ENCODE measurements at places on chromosomes 6 and 20. TPM values are rescaled to one million over a fixed set of nuclear protein-coding genes. Genes with fewer than 3 reads are reported as not detected.

MYH7B gene
- total RNA-seq, result 0.19 TPM

SLC9A8 gene
- total RNA-seq, result 22.0 TPM

TCF21 gene
- total RNA-seq, result not detected

TPD52L1 gene
- total RNA-seq, result not detected

CYP39A1 gene
- total RNA-seq, result not detected

POM121L2 gene
- not detected for total RNA-seq

FAM209B gene
- 1.5 TPM for total RNA-seq

TSPO2 gene
- not detected for total RNA-seq

HLA-DMB gene
- total RNA-seq, result 17.8 TPM

C6orf118 gene
- not detected for total RNA-seq

DNA sequence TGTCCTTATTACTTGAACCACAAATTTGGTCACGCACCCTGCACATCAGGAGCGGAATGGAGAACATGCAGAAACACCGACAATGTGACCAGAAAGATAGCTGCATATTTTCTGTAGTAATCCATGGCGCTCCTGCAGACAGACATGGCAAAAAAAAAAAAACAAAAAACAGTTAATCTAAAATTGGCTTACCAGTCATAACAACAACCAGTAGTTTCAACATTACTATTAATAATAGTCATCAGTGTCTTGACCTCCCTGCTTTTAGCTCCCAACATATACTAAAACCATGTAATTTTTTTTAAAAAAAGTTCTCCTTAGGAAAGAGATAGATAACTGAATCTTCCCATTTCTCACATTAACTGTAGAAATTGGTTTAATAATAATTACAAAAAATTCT lies 6.8 kb downstream of the CGA start:
- H3K27ac ChIP-seq, result no peak overlapping the region
- DNase-seq, result no peak
- peaks cover 18% of the 10 kb centered on the region for H3K27me3 ChIP-seq
- H3K4me3 ChIP-seq, result no peak overlapping the region
- H3K36me3 ChIP-seq, result no peaks in the 10 kb centered on the region

DNA sequence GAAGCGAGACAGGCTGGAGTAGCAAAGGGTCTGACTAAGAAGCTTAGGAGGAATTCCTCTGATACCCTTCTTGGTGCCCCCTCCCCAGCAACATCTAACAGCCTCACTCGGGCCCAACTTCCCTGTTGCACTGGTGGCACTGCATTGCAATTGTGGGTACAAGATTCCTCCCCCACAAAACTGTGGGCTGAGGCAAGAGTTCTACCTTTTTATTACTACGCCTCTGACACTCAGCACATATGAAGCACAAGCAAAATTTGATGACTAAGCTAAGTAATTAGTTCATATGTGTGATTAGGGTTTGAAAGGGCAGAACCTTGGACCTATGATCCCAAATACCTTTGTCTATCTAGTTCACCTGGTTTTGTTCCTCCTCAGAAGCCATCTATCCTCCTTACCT lies 83.5 kb downstream of the ZHX3 start:
- no peak for DNase-seq
- no peak overlapping the region for H3K27ac ChIP-seq
- H3K27me3 ChIP-seq, result no peaks in the 10 kb centered on the region
- H3K4me1 ChIP-seq, result peaks cover 14% of the 10 kb centered on the region
- no peak overlapping the region for H3K4me3 ChIP-seq
- no peaks in the 10 kb centered on the region for H3K36me3 ChIP-seq

DNA sequence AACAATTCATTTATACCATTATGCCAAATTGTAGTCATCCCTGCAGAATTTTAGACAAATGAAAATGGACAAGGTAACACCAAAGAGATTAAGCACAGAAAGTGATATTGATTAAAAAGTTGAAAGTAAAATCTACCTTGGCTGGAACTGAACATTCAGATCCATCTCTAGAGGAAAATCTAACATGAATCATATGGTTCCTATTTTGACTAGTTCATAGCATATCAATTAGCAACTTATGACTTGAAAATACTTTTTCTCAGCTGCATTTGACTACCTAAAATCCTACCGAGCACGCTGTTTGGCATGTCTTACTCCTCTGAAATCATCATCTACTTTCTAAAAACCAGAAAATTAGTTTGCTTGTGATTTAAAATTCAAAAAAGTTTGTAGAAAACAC lies 22.6 kb downstream of the PSMB9 start:
- H3K27me3 ChIP-seq, result no peaks in the 10 kb centered on the region
- no peaks in the 10 kb centered on the region for H3K36me3 ChIP-seq
- DNase-seq, result no peak
- H3K4me3 ChIP-seq, result no peak overlapping the region
- H3K27ac ChIP-seq, result no peak overlapping the region

GRCh38 chr20:40706977-40707582 lies 18.0 kb upstream of the MAFB start:
- no peaks in the 10 kb centered on the region for H3K36me3 ChIP-seq
- H3K27me3 ChIP-seq, result peaks cover 10% of the 10 kb centered on the region
- no peak for DNase-seq

GRCh38 chr6:46191961-46192360 lies 21.2 kb upstream of the ENPP5 start:
- DNase-seq, result no peak
- no peak overlapping the region for H3K4me3 ChIP-seq
- H3K27me3 ChIP-seq, result no peaks in the 10 kb centered on the region
- no peaks in the 10 kb centered on the region for H3K4me1 ChIP-seq
- no peaks in the 10 kb centered on the region for H3K36me3 ChIP-seq

- peak overlapping the region; percentile 89 for H3K4me3 ChIP-seq
- H3K4me1 ChIP-seq, result peaks cover 33% of the 10 kb centered on the region
- no peaks in the 10 kb centered on the region for H3K36me3 ChIP-seq
- H3K27ac ChIP-seq, result peak overlapping the region; percentile 98
These were observed 87.0 kb downstream of the OR2B2 start for GRCh38 chr6:27825025-27825793.

DNA sequence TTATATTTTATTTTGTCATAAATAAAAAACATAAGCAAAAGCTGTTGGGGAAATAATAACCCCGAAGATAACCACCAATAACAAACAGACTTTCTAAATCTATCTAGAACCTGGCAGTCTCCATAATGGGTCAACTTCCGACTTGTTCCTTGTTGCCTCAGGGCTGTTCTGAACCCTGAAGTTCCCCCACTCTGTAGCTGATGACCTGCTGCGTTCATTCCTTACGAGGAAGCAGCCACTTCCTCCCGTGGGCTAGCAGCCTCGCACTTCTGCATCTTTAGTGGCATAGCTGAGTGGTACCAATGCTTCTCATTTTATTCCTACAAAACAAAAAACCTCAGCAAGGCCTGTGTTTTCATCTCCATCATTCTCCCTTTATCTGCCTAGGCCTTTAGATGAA lies 103.0 kb downstream of the PLEKHG1 start:
- H3K4me1 ChIP-seq, result peaks cover 3% of the 10 kb centered on the region
- H3K27ac ChIP-seq, result no peak overlapping the region
- H3K36me3 ChIP-seq, result no peaks in the 10 kb centered on the region
- no peaks in the 10 kb centered on the region for H3K27me3 ChIP-seq
- DNase-seq, result no peak

DNA sequence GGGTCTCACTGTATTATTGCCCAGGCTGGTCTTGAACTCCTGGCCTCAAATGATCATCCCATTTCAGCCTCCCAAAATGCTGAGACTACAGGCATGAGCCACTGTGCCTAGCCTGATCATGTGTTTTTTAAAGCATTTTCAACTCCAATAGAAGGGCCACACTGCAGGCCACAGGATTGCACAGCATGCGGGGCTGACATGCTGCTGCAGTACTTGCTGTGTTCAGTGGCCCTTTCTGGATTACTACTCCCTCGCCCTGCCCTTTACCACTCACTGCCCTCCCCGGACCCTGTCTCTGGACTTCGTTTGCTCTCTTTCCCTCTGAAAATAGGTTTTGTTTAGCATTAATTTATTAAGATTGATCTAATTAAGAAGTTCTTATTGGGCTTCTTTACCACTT lies 37.3 kb downstream of the HECA start:
- H3K4me3 ChIP-seq, result no peak overlapping the region
- peaks cover 38% of the 10 kb centered on the region for H3K36me3 ChIP-seq
- H3K27ac ChIP-seq, result peak overlapping the region; percentile 68
- H3K27me3 ChIP-seq, result no peaks in the 10 kb centered on the region
- peaks cover 69% of the 10 kb centered on the region for H3K4me1 ChIP-seq
- DNase-seq, result no peak

DNA sequence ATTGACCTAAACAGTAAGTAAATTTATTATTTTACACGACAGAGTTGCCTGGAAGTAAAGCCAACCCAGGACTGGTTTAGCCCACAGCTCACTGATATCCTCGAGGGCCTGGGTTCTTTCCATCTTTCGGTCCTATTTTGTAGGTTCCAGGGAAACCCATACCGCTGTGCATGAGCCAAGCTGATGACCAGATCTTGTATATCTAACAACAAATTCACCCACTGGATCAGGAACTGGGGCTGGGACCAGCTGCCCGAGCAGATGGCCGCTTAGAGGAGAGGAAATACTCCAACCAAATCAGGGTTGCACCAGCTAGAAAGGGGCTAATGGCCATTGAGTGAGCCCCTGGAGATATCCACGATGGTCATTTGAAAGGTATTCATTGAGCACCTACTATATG lies 139.2 kb downstream of the BACH2 start:
- DNase-seq, result no peak
- H3K4me3 ChIP-seq, result no peak overlapping the region
- no peak overlapping the region for H3K27ac ChIP-seq
- peaks cover 4% of the 10 kb centered on the region for H3K4me1 ChIP-seq
- no peaks in the 10 kb centered on the region for H3K36me3 ChIP-seq
- peaks cover 9% of the 10 kb centered on the region for H3K27me3 ChIP-seq

DNA sequence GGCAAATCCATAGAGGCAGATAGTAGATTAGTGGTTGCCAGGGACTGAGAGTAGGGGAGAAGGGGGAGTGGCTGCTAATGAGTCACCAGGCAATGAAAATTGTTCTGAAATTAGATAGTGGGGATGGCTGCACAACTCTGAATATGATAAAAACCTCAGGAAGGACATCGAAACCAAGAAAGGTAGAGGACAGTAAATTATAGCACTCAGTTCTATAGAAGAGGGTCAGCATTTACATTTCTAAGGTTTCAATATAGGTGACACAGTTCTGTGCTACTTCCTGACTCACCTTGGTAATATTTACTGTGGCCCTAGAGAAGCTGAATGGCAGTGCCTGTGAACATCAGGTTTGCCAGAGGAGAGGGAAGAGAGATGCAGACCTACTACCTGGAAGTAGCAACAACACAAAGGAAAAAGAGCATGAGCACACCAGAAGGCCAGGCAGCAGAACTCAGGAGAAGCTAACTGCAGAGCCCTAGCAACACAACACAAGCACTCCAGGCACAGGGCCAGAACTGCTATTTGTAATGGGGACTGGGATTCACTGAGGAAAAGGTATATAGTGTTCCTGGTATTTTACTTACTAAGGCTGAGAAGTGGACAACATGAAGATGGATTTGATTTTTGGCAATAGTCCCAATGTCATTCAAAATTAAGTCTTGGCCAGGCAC lies 75.9 kb downstream of the PLCG1 start:
- H3K36me3 ChIP-seq, result no peaks in the 10 kb centered on the region
- no peaks in the 10 kb centered on the region for H3K27me3 ChIP-seq
- H3K4me3 ChIP-seq, result no peak overlapping the region
- H3K27ac ChIP-seq, result no peak overlapping the region
- DNase-seq, result no peak

DNA sequence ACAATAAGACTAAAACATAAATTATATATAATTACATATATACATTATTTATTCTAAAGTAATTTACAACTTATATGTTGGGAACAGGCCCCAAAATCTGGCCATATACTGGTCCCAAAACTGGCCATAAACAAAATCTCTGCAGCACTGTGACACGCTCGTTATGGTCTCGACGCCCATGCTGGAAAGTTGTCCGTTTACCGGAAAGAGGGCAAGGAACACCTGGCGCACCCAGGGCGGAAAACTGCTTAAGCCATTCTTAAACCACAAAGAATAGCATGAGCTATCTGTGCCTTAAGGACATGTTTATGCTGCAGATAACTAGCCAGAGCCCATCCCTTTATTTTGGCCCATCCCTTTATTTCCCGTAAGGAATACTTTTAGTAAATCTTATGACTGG lies 164.9 kb downstream of the CENPW start:
- H3K27ac ChIP-seq, result no peak overlapping the region
- no peaks in the 10 kb centered on the region for H3K4me1 ChIP-seq
- H3K36me3 ChIP-seq, result no peaks in the 10 kb centered on the region
- no peak overlapping the region for H3K4me3 ChIP-seq
- H3K27me3 ChIP-seq, result no peaks in the 10 kb centered on the region

GRCh38 chr20:1894471-1894950 lies 696 bp upstream of the SIRPA start:
- H3K4me1 ChIP-seq, result peaks cover 4% of the 10 kb centered on the region
- H3K4me3 ChIP-seq, result no peak overlapping the region
- DNase-seq, result no peak
- H3K27ac ChIP-seq, result no peak overlapping the region
- H3K36me3 ChIP-seq, result no peaks in the 10 kb centered on the region

GRCh38 chr20:21175433-21175832 lies 49.6 kb downstream of the KIZ start:
- no peak overlapping the region for H3K27ac ChIP-seq
- no peak for DNase-seq
- peaks cover 14% of the 10 kb centered on the region for H3K36me3 ChIP-seq
- no peak overlapping the region for H3K4me3 ChIP-seq
- H3K27me3 ChIP-seq, result no peaks in the 10 kb centered on the region
- H3K4me1 ChIP-seq, result peaks cover 4% of the 10 kb centered on the region

DNA sequence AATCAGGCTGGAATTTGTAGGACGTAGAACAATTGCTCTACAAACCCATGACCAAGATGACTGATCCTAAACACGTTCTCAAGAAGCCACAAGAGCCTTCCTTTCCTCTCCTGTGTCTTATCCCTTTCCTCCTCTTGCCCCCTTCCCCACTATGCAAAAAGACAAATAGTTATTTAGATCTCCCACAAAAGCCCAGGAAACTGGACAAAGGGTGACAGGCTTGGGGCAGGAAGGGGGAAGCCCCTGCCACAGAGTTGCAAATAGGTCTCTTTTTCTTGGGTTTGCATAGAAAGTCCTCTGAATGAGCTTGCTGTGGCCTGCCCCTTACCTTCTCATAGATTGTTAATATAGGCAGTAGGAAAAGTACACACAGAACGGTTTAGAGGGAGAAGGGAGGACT lies 377.1 kb upstream of the BTBD3 start:
- no peak overlapping the region for H3K4me3 ChIP-seq
- DNase-seq, result no peak
- H3K4me1 ChIP-seq, result no peaks in the 10 kb centered on the region
- no peak overlapping the region for H3K27ac ChIP-seq
- no peaks in the 10 kb centered on the region for H3K36me3 ChIP-seq
- no peaks in the 10 kb centered on the region for H3K27me3 ChIP-seq

GRCh38 chr6:70838907-70839285 lies 118.0 kb downstream of the B3GAT2 start:
- H3K4me3 ChIP-seq, result no peak overlapping the region
- no peaks in the 10 kb centered on the region for H3K36me3 ChIP-seq
- H3K27ac ChIP-seq, result peak overlapping the region; percentile 55
- DNase-seq, result no peak
- H3K27me3 ChIP-seq, result no peaks in the 10 kb centered on the region

DNA sequence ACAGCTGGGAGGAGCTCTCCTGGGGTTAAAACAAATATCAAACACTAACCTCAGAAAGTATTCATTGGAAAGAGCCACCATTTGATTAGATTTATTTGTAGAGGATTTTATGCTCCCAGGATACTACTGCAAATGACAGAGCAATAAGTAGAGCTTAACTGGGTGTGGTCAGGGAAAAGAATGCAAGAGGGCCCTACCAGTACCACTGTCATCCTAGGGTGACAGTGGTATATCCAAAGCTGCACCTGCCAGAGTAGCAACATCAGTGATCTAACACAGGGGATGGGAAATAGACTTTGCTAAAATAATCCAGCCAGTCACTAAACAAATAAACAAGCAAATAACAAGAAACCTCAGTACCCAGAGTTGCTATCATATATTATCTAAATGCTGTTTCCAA lies 29.7 kb downstream of the ERGIC3 start:
- no peak overlapping the region for H3K27ac ChIP-seq
- no peaks in the 10 kb centered on the region for H3K4me1 ChIP-seq
- peaks cover 6% of the 10 kb centered on the region for H3K27me3 ChIP-seq
- peaks cover 7% of the 10 kb centered on the region for H3K36me3 ChIP-seq
- DNase-seq, result no peak

All from natural killer cell treated with Interleukin-12 subunit alpha and Interleukin-12 subunit beta and Interleukin-15 and Interleukin-18, amount 100 ng/mL, for 72 hours (primary cell).